ENCODE measurements at places on chromosomes 6 and 20. TPM values are rescaled to one million over a fixed set of nuclear protein-coding genes. Genes with fewer than 3 reads are reported as not detected.

Gene ADGRF5
- 2.0 TPM for total RNA-seq

Gene SLC24A3
- total RNA-seq = not detected

GRCh38 chr6:158500016-158500735 lies 59.7 kb upstream of the TMEM181 start:
- no peak for DNase-seq

GRCh38 chr20:53698371-53698978 lies 104.8 kb upstream of the ZNF217 start:
- no peak for DNase-seq

DNA sequence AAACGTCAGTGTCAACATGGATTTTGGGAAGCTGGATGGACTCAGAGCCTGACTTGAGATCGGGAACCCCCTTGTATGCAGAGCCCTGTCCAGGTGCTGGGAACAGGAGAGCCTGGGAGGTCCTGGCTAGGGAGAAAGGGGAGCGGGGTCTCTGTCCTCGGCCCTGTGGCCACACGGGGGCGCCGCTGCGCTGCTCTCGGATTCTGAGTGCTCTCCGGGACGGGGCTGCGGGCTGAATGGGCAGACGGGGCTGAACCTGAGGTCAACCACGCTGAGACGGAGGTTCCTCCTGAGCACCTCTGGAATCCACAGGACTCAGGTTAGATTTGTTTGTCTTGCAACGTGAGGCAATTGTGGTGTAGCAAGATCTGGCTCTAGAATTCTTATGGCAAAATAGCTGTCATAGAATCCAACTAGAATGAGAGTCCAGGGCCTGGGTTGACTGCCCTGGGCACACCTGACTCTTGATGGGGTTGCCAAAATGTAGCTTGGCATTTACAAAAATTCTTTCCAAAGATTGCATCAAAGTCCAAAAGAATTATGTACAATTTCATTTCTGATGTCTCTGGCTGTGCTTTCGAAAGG lies 20.6 kb upstream of the HLA-F start:
- peak; percentile 2 for DNase-seq

DNA sequence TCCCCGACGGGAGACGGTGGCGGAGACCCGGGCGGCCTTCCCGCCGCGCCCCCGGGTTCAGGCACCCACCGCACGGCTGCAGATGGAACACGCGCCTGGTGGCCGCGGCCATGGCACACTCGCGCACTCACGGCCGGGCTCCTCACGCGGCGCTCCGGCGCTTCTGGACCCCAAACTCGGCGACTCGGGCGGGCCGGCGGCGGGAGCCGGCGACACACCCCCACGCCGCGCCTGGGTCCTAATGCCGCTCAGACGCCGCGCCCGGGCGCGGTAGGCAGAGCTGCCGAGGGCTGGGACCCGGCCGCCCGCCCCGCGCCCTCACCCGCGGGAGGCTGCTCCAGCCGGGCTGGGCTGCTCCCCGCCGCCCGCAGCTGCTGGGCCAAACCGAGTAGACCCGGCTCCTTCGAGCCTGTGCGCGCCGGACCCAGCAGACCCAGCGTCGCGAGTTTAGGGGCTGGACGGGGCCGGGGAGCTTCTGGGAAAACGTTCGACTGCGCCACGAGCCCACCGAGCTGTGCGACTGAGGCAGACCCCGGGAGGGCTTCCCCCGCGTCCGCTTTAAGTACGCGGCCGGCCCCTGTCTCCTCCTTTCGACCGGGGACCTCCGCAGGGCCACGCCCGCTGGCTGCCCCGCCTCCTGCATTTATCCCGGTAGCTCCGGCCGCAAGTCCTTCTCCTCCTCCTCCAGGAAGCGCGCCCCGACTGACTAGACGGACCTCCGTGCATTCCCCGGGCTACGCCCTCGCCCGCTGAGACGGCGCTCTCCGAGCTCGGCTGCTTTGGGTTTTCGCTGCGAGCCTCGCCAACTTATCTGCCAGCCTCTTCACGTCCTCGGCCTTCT lies at the start of gene SLC4A11:
Gene SLC4A11 (minus strand): TSS at position 165 of the 841 bp plus-strand sequence. CDS start 53 bp downstream, at position 112.
- DNase-seq = no peak

DNA sequence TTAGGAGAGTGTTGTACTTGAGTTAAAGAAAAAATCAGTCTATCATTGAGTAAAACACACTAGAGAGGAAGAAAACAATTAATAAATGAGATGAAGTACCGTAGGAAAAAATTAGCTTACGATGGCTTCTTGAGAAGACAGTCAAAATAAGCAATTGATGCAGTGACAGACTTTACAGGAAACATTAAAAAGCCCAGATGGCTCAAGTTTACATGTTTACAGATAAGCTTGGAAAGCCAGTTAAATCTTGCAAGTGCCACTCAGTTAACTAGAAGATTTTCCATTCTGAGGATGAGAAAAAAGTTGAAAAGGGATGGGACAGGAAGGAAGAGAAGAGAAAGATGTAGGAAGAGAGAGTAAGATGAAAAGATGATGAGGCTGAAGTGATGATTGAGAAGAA lies 288.8 kb upstream of the FERMT1 start:
- no peak for DNase-seq

GRCh38 chr6:31575952-31576685 lies 754 bp downstream of the TNF start:
- no peak for DNase-seq

All from pulmonary artery endothelial cell (primary cell).